ENCODE measurements at places on chromosomes 2 and 18.

DNA sequence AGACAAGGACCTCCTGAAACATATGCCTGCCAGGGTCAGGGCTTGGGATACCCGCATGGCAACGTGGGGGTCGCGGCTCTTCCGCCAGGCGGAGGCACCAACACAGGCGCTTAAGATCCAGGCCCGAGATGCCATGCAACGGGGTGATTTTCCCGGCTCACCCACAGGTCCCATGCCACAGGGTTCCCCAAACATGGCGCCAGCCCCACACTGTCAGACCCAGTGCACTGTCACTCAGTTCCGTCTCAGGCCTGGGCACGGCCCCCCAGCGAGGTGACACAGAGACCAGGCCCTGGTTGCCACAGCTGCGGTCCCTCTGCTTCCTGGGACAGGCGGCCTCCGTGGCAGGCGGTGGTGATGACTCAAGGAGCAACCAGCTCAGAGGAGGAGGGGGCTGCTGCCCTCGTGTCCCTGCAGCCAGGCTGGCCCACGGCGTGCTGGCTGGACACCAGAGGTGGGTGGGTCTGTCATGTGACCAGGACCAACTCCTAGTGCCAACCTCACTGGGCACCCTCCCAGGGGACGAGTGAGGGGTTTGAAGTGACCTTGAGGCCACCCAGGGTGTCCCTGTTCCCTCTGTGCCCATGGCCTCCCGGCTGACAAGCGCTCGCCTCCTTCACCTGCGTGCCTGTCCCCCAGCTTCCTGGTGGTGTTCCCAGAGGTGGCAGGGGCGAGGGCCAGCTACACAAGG, 4.9 kb downstream of the PDCD1 start:
- no peak for DNase-seq

- DNase-seq = no peak
Measured at GRCh38 chr2:195445639-195446038, 211.4 kb upstream of the SLC39A10 start.

GRCh38 chr2:186595219-186595618, 5.4 kb downstream of the ITGAV start:
- DNase-seq = peak; percentile 61

DNA sequence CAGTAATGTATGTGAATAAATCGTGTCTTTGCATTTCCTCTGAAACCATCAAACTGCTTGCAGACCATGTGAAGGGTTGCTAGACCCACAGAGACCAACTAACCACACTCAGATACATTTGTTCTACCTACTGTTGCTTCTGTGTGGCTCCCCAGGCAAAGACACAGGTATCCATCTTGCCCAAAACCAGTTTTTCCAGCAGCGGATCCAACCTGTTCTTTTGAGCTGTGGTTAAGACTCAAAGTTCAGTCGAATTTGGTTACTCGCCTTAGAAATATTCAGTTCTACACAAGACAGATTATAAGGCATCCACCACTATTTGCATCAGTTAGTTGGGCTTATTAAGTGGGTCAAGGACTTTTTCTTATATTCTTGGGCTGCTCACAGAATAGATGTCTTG, 276.2 kb upstream of the EPHA4 start:
- DNase-seq = no peak

DNA sequence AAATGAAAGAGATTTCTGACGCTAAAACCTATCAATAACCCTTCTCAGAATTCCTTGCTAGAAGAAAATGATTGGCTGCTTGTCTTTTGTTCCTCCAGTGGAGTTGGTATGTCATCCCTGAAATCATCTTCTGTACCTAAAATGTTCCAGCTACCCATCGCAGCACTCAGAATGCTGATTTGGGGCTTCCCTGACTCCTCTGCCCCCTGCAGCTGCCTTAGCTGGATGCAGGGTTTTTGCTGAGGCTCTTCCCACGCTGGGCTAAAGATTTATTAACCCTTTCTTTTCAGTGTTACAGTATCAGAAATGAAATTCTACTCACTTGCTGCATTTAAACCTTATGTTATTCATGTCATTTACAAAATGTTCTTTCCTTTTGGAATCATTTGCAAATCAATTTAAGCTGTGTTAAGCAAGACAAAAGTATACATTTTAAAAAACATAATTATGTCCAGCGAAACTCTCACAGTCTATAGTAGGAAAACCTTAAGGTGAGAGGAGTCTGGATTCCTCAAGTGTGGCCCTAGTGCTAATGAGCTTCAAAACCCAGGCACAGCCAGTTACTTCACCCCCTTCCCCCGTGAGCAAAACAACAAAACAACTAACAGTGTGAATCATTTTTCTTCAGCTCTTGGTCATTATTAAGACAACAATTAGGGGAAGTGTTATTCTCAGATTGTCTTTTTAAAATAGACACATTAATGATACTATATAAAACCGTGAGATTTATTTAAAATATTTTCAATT, 32.8 kb downstream of the PKP4 start:
- peak; percentile 53 for DNase-seq

GRCh38 chr18:38420611-38421010, 855.0 kb upstream of the CELF4 start:
- DNase-seq = no peak

- no peak for DNase-seq
Measured at GRCh38 chr2:182558564-182558963, 131.7 kb upstream of the PDE1A start.

GRCh38 chr2:61951881-61952280, 46.4 kb downstream of the COMMD1 start:
- no peak for DNase-seq

Data from dermis blood vessel endothelial cell (primary cell).